ENCODE measurements at places on chromosomes 2 and 18.
A peak's percentile ranks its signal among the peaks of the same experiment; 100 is the strongest.

DNA sequence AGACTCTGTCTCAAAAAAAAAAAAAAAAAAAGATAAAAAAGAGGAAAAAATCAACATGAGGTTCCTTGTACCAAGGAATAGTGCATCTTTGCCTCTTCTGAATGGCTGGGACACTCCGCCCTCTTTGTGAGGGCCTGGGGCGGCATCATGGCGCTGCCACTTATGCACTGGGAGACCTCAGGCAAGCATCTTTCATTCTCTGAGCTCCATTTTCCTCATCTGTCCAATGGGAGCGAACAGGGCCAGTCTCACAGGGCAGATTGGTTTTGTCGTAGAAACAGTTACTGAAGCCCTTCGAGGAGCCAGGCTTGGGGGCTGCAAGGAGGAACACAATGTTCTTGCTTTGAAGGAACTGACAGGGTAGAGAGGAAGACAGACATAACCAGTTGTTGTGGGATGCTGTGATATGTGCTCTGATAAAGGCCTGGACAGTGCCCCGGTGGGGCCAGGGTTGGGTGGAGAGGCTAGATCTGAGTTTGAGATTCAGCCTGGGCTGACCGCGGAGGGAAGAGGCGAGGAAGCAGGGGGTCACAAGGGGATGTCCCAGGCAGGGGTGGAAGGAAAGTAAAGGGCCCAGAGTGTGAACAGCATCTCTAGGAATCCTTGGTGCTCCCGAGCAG is 14.1 kb downstream of the ZFP36L2 start:
- no peak for DNase-seq

DNA sequence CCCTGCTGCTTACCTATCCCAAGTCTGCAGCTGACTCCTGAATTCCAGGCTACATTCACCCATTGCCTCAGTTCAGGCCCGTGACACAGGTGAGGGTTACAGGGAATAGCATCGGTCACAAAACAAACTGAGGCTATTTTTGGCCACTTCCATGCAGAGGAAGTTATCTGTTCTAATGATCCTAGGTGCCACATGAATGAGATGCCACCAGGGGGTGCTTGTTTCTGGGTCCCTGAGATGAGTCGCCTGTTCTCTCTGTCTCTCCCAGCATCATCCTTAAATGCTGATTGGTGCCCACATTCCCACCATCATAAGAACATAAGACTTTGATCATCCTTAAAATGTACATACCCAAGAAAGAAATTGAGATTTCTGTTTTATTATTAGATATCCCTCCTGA is 119.0 kb upstream of the CELF4 start:
- DNase-seq = no peak

GRCh38 chr2:69007603-69008002 is 5.4 kb upstream of the ANTXR1 start:
- DNase-seq = no peak

DNA sequence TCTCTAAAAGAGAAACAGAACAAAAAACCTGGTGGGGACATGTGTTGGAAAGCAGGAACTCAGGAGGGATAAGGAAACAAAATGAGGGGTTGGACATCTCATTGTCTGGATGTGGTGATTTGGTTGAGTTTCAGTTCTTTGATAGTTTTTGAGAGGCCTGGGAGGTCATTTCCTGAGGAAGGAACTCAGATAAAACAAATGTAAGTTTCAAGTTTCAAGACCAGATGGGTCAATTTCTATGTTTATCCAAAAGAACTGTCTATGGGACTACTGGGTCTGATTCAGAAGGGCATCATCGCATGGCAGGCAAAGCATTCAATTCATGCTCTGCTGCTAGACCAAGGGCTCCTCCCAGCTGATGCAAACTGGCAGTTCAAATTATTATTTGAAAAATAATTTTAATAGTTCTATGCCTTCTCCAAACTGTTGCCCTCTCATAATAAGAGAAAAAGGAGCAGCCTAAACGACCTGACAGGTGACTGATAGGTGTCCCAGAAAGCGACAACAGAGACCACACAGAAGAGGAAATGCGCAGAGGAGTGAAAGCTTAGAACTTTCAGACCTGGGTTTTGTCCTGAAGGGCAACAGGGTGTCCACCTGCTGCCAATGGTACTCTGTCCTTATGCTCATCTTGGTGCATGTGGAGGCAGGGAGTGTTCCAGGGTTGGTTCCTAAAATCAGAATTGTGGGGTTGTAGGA is 39.3 kb upstream of the SH3RF3 start:
- no peak for DNase-seq

GRCh38 chr18:3692691-3693090 is 242.7 kb downstream of the TGIF1 start:
- no peak for DNase-seq

- DNase-seq = no peak
These were observed 3.4 kb downstream of the MAP4K3 start for GRCh38 chr2:39433586-39434195.

GRCh38 chr2:39937621-39938020 is 158.6 kb upstream of the THUMPD2 start:
- no peak for DNase-seq

DNA sequence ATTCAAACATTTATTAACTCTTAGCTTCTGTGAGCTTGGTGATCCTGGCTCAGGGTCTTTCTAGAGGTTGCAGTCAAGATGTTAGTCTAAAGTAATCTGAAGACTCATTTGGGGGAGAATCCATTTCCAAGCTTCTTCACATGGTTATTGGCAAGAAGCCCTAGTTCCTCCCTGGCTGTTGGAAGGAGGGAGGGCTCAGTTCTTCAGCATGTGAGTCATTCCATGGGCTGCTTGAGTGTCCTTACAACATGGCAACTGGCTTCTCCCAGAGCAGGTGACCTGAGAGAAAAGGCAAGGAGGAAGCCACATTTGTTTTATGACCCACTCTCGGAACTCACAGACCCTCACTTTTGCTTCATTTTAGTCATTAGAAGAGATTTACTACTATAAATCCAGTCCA is 10.6 kb upstream of the C2orf74 start:
- DNase-seq = no peak

GRCh38 chr18:36186461-36187192 is 670 bp upstream of the MOCOS start:
- DNase-seq = no peak

- no peak for DNase-seq
These were observed 32.3 kb downstream of the ASXL2 start for GRCh38 chr2:25845843-25846505.

- DNase-seq = no peak
These were observed 215.1 kb upstream of the KLHL29 start for GRCh38 chr2:23169896-23170295.

- DNase-seq = no peak
These were observed 585.1 kb downstream of the ZEB2 start for GRCh38 chr2:143934626-143935481.

DNA sequence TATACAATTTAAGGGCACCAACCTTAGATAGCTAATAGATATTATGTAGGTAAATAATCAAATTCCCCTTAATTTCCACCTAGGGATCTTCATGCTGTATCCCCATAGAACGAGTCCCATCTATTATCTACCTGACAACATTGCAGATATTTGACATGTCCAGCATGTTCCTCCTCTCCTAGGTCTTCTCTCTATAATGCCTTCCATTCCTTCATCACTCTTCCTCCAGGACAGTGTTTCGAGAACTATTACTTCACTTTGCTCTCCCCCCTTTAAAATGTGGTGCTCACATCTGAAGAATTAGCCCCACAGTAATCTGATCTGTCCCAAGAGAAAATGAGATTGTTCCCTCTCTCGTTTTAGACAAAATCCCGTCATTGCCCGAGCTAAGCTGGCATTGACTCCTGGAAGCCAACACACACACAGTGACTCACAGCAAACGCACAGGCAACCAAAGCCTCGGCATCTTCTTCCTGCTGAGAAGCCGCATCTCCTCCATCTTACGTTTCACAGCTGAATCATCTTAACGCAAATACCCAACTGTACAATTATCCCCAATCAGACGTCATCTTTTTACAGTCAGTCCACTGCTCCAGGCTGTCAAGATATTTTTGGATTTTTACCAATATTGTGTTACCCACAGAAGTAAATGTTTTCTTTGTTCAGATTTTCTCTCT is 162.9 kb upstream of the AGAP1 start:
- no peak for DNase-seq

GRCh38 chr18:55248495-55248894 is 289.2 kb upstream of the CCDC68 start:
- no peak for DNase-seq

- no peak for DNase-seq
These were observed 69.6 kb downstream of the CABYR start for GRCh38 chr18:24208270-24209035.

DNA sequence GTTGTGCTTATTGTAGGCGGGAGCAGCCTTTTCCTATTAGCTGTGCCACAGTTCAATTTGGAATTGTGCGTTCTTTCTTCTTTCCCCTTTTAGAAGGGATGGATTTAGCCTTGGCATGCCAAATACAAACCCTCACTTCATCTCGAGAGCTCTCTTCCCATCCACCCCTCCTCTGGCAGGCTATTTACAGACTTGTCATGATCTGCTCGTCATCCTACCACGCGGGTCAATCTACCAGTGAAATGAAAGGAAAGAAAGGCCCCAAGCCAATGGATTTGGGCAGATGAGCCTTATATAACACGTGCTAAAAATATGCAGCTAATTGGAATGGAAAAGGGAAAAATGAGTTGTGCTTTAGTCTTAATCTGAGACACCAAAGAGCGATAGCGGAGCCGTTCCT is 277.5 kb downstream of the PRKCE start:
- DNase-seq = no peak

DNA sequence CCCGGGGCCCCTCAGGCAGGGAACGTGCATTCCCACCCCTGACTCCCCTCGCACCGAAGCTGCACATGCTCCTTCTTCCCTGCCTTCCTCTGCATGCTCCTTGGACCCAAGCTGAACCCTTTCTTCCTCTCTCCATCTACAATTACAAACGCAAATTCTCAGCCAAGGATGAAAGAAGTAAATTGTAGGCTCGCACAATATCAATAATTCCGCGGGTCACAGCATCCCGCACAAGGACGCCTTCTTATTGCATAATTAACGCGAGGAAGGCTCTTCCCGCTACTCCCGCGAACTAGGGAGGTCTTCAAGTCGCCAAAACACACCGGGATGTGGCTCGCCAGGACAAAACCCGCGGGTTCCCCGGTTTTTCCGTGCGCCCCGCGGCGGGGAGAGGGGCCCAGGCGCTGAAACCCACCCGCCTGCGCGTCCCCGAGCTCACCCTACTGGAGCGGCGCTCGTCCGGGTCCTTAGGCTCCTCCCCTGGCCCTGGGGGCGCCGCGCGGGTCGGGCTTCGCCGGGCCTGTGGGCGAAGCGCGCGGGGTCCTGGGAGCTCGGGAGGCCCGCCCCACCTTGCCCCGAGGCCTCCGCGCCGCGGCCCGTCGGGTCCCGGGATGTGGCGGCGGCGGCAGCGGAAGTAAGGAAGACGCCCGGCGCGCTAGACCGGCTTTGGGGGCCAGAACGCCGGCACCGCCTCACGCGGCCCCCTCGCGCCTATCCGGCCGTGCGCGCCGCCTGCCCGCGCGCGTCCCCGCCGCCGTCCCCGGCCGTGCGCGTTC is at the start of gene CHST10:
Gene CHST10, minus strand, starts transcription at position 734 of the 776 bp plus-strand sequence. CDS start 10,993 bp downstream, outside the sequence.
- peak; percentile 66 for DNase-seq

DNA sequence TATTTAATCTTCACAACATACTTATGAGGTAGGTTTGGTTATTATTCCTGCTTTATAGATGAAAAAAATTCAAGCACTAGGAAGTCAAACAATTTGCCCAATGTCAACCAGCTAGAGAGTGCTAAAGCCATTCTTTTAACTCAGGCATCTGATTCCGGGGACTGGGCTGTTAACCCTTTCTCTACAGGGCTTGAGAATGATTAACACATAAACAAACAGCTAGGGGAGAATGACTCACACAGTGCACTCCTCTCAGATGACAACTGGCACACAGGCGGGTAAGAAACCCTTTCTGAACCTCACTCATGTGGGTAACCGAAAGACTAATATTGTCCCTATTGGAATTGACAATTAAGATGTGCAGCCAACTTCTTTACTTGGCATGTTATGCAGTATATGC is 86.3 kb upstream of the FSHR start:
- no peak for DNase-seq

DNA sequence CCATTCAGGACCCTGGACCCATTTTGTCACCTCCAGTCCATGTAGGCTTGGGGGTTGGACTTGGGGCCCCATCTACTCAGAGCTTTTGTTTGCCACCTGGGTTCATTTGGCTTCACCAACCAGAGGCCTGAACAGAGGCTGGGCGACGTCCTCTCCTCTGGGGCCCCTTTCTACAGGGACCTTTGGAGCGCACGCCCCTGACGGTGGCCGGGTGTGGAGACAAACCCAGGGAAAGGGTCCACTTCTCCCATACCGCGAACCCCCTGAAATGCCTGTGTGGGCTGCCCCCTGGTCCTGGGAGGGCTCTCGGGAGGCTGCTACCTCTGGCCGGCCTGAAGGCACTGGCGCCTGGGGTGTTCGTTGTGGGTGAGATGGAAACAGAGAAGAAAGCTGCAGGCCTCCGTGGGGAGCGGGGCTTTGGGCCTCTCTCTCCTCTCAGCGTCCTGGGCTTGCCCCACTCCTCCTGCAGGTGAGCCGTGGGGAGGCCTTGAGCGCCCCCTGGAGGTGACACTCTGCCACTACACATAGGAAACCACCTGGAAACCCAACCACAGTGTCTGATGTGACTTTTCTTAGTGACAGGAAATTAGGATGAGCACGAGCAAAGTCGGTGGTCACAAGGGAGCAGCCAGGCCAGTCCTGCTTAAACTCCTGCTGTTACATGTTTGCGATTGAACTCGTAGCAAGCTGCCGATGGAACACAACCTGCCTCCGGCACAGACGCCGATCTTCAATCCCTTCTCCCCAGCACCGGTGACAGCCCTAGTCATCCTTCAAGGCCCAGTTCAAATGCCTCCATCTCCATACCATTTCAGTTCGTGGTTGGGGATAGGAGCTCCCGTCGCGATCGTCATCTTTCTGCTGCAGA is 12.0 kb upstream of the NTSR2 start:
- DNase-seq = peak; percentile 60

GRCh38 chr2:70330476-70330875 is 28.6 kb upstream of the FAM136A start:
- DNase-seq = no peak

DNA sequence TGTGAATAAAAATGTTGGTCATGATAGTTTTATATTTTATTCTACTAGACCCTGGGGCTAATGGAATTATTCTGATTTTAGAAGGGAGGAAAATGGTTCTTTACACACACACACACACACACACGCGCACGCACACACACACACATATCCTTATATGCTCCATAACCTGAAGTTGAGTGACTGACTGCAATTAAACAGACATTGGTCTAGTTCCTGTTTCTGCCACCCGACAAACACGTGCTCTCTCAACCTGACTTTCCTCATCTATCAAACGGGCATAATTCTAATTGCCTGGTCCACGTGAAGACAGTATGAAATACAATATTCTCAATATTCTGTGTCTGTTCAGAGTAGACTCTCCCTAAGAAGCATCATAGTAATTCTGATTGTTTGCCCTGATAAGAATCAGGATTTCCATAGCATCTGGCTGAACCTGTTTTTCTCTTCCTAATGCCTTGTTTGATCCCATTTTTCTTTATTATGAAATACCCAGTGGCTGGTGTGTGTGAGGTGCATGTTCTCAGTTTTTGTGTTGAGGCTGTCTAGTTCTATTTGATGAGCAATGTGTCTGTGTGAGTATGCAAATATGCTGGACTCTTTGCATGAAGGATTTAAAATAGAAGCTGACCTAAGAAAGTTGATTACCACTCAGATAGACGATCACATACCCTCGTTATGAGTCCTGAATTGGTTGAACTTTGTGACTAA is 51.0 kb downstream of the SETBP1 start:
- DNase-seq = no peak

GRCh38 chr2:37686792-37687526 is 15.5 kb upstream of the CDC42EP3 start:
- DNase-seq = no peak

GRCh38 chr2:124027182-124027581 is 2.1 kb downstream of the CNTNAP5 start:
- DNase-seq = no peak
